ENCODE measurements at places on chromosomes 1 and 21.

GRCh38 chr1:87148661-87149060 lies 180.0 kb upstream of the LMO4 start:
- no peak for DNase-seq

GRCh38 chr1:206859082-206859521 lies 6.3 kb upstream of the IL20 start:
- DNase-seq = no peak

DNA sequence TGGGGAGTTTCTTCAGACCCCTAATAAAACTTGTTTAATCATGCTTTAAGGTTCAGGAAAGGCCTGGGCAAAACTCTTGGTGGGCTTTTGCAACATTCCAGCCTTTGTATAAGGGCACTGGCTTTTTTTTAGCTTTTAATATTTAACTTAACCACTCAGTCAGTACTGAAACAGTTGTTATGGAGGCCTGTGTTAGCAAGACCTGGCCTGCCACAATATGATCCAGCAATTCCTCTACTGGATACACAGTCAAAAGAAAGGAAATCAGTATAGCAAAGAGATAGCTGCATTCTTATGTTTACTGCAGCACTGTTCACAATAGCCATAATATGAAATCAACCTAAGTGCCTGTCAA lies 75.1 kb upstream of the COG2 start:
- no peak for DNase-seq

DNA sequence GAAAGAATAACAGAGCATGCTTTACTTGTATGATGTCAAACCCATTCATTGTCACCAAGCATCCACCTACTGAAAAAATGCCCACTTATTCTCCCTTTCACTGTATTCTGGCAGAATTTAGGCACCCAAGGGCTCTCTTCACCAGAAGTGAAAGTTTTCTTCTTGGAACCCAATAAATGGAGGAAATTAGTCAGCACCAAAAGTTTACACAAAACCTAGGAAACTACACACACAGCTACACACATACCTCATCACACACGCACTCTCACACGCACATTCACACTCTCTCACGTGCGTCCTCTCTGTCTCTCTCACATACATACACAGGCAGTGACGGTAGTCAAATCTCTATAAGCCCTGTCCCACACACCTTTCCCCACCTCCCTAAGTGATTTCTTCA lies 37.6 kb downstream of the MCOLN2 start:
- DNase-seq = no peak

DNA sequence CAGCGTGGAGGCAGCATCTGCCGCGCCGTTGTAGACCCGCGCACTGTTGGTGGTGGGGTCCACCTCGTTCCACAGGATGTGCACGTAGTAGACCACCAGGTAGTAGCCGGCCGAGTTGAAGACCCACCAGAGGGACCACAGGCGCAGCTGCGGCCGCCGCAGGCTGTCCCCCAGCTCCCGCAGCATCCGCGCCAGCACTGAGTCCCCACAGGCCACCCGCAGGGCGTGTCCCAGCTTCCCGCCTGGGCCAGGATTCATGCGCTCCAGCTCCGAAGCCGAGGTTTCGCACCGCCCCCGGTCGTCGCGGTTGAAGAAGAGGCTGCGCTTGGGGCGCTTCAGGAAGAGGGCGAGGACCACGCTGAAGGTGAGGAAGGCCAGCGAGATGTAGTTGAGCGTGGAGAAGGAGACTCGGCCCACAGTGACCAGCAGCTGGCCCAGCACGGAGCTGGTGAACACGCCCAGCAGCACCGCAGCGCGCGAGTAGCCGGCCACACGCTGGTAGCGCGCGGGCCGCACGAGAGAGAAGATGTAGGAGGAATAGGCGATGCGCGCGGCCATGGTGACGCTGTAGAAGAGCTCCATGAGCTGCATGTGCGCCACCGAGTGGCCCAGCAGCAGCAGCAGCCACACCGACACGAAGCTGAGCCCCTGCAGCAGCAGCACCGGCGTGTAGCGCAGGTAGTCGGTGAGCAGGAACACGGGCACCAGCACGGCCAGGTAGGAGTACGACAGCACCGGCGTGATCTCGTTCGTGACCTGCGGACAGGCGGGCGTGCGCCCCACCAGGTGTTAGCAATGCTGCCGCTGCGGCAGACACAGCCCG lies 10.6 kb downstream of the SLC19A1 start:
- DNase-seq = no peak

DNA sequence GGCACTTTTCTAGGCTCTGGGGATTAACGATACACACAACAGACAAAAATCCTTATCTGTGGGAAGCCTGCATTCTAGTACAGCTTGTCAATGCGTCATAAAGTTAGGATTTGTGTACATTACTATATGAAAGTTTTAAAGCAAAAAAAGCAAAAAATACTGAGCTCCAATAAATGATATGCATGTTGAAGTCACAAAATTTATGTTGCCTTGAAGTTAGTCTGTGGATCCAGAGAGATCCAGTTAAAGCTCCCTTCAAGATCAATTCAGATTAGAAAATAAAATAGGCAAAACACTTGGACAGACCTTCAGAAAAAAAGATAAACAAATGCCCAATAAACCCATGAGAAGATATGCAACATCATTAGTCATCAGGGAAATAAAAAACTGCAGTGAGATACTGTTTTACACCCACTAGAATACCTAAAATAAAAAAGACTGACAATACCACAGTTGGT lies 33.1 kb upstream of the KCNQ4 start:
- no peak for DNase-seq

DNA sequence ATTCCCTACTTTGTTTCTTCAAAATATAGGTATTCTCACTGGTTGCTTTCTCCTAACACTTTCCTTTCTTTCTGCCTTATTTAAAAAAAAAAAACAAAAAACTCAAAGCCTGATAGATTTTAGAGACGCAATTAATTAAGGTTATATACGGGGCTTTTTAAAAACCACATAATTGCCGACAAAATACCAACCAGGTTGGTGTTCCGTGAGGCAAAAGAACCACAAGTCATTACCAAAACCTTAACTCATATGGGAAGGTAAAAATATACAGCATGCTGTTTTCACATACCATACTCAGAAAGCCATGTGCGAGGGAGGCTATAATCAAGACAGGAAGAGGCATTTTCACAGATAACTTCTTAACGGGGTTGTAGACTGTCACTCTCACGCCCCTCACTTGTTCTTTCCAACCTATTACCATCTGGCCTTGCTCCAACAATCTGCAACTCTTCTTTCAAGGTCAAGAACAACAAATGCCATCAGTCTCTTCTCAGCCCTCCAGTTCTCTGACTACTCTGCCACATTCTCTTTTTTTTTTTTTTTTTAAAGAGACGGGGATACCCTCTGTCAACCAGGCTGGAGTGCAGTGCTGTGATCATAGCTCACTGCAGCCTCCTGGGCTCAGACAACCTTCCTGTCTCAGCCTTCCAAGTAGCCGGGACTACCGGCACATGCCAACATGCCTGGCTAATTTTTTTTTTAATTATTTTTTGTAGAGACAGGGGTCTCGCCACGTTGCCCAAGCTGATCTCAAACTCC lies 102.6 kb downstream of the APP start:
- DNase-seq = no peak

GRCh38 chr21:44439211-44439600 lies 16.1 kb upstream of the LRRC3 start:
- no peak for DNase-seq

- DNase-seq = no peak
Measured at GRCh38 chr1:12499539-12500240, 118.3 kb downstream of the DHRS3 start.

DNA sequence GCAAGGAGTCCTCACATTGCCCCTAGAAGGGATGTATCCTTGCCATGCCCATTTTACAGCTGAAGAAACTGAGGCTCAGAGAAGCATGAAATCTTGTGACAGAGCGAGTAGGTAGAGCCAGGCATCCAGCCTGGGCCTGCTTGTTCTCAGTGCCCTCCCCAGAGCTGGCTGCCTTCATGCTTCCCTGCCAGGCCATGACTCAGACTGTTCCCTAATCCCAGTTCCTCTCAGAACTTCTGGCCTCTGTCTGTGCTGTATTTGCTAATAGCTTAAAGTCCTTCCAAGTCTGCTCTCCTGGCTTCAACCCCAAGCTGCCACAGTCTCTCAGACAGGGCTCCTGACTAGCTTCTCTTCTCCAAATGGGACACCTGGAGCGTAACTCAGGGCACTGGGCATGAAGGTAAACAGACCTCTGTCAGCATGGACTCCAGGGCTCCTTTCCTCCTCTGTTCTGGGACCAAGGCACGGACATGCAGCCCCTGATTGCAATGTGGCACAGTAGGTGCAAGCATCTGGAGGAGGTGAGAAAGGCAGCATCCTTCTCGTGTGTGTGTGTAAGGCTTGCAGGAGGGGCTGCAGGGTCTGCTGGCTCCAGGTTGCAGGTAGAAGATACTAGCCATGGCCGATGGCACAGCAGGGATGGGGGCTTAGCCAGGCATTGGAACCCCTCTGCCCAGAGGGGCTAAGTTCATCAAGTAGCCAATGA lies 122.7 kb downstream of the HMGB4 start:
- DNase-seq = no peak

- DNase-seq = no peak
Measured at GRCh38 chr1:241857131-241857530, 9.1 kb downstream of the EXO1 start.

DNA sequence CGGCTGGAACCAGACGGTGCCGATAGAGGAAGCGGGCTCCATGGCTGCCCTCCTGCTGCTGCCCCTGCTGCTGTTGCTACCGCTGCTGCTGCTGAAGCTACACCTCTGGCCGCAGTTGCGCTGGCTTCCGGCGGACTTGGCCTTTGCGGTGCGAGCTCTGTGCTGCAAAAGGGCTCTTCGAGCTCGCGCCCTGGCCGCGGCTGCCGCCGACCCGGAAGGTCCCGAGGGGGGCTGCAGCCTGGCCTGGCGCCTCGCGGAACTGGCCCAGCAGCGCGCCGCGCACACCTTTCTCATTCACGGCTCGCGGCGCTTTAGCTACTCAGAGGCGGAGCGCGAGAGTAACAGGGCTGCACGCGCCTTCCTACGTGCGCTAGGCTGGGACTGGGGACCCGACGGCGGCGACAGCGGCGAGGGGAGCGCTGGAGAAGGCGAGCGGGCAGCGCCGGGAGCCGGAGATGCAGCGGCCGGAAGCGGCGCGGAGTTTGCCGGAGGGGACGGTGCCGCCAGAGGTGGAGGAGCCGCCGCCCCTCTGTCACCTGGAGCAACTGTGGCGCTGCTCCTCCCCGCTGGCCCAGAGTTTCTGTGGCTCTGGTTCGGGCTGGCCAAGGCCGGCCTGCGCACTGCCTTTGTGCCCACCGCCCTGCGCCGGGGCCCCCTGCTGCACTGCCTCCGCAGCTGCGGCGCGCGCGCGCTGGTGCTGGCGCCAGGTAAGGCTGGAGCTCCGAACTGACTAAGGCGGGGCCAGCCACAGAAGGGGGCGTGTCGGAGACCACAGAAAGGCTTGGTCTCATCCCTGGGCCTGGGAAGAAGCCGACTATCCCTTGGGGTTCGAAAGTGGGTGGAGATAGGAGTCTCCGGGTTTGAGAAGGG lies 486 bp downstream of the SLC27A3 start:
- peak; percentile 70 for DNase-seq

DNA sequence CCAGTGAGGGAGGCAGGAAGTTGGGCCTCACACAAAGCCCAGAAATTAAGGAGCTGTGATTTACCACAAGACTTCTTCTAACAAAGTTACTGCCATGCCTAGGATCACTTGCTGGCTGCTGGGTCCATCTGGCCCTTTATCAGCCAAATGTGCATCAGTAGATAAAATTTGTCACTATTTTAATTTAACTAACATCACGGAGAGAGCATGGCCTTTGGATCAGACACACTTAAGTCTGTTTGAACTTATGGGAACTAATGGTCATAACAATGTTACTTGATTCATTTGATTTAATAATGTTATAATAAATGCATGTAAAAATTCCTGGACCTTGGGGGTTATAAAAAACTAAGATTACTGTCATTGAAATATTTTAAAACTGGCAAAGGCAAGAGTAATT lies 67.2 kb upstream of the CCDC190 start:
- DNase-seq = no peak

- DNase-seq = no peak
Measured at GRCh38 chr1:198238121-198238520, 81.3 kb downstream of the NEK7 start.

DNA sequence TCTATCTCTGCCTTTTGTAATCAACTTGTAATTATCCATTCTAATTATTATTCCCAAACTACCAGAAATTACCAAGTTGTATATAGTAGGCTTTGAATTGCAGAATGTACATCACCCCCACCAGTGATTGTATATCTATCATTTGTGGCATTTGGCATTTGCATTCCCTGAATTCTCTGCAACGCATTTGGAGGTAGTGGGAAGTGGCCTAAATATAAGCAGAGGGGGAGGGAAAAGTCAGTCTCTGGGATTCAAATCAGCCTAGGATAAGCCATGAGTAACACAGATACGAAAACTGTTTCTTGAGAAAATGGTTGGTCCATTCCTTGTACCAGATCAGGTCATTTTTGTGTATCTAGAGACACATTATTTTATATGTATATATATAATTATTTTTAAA lies 20.7 kb downstream of the DDX20 start:
- DNase-seq = no peak

DNA sequence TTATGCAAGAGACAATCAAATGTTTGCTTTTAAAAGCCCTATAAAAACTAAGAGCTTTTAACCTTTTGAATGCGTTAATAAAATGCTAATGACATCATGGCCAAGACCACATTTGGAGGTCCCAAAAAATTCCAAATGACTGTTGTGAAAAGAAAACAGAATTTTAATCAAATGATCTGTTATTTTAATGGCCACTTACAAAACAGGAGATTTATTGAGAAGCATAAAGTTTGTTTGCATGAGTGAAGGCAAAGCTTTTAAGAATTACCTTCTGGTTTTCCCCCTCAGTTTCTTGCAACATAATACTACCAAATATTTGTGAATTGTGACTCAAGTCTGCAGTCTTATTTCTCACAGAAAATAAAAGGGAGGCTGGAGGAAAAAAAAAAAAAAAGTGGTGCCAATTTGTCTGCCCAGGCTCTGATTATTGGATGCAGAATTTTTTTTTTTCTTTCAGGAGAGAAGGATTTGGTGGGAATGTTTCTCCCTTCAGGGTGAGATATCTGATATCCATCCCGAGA lies 60.7 kb downstream of the GORAB start:
- no peak for DNase-seq

GRCh38 chr1:2459757-2460156 lies 16.3 kb upstream of the PLCH2 start:
- no peak for DNase-seq

Measured in iPS DF 19.7 (cell line).